ENCODE measurements at places on chromosomes 16 and 17. TPM values are rescaled to one million over a fixed set of nuclear protein-coding genes. Genes with fewer than 3 reads are reported as not detected.

DNA sequence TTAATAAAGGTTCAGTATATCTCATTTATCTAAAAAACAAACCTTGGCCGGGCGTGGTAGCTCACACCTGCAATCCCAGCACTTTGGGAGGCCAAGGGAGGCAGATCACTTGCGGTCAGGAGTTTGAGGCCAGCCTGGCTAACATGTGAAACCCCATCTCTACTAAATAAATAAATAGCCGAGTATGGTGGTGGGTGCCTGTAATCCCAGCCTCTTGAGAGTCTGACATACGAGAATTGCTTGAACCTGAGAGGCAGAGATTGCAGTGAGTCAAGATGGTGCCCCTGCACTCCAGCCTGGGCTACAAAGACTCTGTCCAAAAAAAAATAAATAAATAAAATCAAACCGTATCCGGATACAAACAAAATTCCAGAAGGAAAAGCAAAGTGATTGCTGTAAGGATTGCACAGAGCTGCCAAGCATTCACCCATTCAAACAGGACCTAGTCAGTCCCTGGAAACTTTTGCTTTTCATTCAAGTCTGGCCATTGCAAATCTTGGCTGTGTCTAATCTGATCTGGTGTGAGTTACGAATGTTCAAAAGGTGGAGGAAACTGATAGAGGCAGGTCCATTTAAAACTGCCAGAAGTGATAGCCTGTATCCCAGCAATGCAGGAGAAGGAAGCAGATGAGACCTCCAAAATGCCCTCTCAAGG is 102.5 kb upstream of the CLEC3A start:
- H3K27ac ChIP-seq, result no peak overlapping the region
- no peaks in the 10 kb centered on the region for H3K36me3 ChIP-seq
- H3K4me1 ChIP-seq, result peaks cover 6% of the 10 kb centered on the region
- DNase-seq, result no peak
- H3K27me3 ChIP-seq, result peaks cover 2% of the 10 kb centered on the region

CEP295NL gene
- 3.6 TPM for total RNA-seq

GRCh38 chr17:17682293-17682736 is 1.1 kb downstream of the RAI1 start:
- peak overlapping the region; percentile 79 for H3K27ac ChIP-seq
- H3K27me3 ChIP-seq, result no peaks in the 10 kb centered on the region
- DNase-seq, result peak; percentile 19
- peak overlapping the region; percentile 69 for H3K4me3 ChIP-seq
- no peaks in the 10 kb centered on the region for H3K36me3 ChIP-seq

KRT31 gene
- not detected for total RNA-seq

- H3K27ac ChIP-seq, result no peak overlapping the region
- H3K4me1 ChIP-seq, result no peaks in the 10 kb centered on the region
- H3K4me3 ChIP-seq, result no peak overlapping the region
- DNase-seq, result no peak
Observed at GRCh38 chr17:9902120-9902519, 3.0 kb downstream of the RCVRN start.

DNA sequence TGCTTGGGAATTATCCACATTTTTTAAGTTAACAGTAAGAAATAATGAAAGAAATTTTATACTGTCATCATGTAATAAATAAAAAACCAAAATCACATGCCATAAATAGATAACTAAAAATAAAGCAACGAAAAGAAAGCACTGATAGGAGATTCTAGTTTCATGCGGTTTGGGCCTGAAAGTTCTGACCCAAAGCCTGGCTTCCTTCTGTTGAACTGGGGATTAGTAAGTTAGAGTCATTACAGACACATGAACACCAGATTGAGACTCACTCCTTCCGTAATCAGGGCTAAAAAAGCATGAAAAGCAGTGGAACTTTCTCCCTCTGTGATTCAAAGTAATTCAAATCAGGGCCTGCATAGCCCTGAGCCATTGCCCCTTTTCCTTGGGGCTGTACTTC is 13.2 kb upstream of the SLC6A2 start:
- no peak for DNase-seq
- H3K27ac ChIP-seq, result no peak overlapping the region
- peaks cover 6% of the 10 kb centered on the region for H3K27me3 ChIP-seq

GRCh38 chr17:70124723-70125122 is 44.6 kb upstream of the KCNJ2 start:
- H3K27ac ChIP-seq, result no peak overlapping the region
- DNase-seq, result no peak
- H3K4me3 ChIP-seq, result no peak overlapping the region
- H3K27me3 ChIP-seq, result no peaks in the 10 kb centered on the region
- peaks cover 36% of the 10 kb centered on the region for H3K4me1 ChIP-seq
- H3K36me3 ChIP-seq, result no peaks in the 10 kb centered on the region

SNX20 gene
- total RNA-seq, result not detected

DNA sequence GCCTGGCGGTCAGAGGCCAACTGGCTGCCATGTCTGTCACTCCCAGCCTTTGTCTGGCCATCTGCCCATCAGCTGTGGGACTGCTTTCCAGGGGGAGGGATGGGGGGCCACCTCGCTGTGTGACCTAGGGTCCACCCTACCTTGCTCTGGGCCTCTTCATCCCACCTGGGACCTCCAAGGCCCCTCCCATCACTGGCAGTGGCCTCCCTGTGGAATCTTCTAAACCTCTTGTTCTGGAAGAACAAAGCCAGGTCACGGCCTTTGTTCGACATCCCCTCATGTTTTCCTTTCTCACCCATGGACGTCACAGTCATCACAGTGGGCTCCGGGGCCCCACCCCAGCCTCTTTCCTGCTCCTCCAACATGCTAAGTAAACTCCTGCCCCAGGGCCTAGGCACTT is 24.0 kb downstream of the SPNS2 start:
- H3K27ac ChIP-seq, result peak overlapping the region; percentile 25
- no peak for DNase-seq
- H3K4me3 ChIP-seq, result no peak overlapping the region
- H3K4me1 ChIP-seq, result peaks cover 24% of the 10 kb centered on the region
- no peaks in the 10 kb centered on the region for H3K27me3 ChIP-seq

NOTUM gene
- not detected for total RNA-seq

CHAD gene
- not detected for total RNA-seq

CBFA2T3 gene
- not detected for total RNA-seq

GLYR1 gene
- total RNA-seq, result 107 TPM

DNA sequence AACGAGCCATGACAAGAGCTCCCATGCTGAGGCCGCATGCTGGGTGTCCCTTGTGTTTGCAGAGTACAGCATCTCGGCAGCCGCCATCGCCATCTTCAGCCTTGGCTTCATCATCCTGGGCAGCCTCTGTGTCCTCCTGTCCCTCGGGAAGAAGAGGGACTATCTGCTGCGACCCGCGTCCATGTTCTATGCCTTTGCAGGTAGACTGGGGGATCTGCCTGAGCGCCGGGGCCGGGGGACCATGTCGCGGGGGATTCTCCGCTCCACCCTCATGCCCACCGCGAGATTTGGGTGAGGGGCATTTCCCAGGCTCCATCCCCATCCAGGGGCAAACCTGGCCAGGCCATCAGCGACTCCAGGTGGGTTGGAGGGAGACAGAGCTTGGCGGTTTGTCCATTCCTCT is 10.7 kb downstream of the CACNG1 start:
- H3K4me3 ChIP-seq, result no peak overlapping the region
- no peaks in the 10 kb centered on the region for H3K27me3 ChIP-seq
- no peak for DNase-seq
- H3K4me1 ChIP-seq, result no peaks in the 10 kb centered on the region
- no peaks in the 10 kb centered on the region for H3K36me3 ChIP-seq

DNA sequence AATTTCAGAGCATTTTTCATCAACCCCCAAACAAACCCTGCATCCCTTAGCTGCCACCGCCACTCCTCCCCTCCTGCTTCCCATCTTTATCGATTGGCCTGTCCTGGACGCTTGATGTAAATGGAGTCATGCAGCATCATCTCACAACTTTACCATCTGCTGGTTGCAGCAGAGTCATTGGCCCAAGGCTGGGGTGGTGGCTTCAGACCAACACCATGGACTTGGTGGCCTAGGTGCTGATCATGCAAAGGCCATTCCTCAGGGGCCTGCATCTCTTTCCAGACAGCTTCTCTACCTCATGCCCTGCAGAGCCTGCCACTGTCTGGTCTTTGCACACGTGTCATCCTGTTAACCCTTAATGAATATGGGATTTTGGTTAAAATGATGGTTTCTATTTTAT is 73.4 kb downstream of the MPRIP start:
- no peak overlapping the region for H3K4me3 ChIP-seq
- H3K27ac ChIP-seq, result no peak overlapping the region
- no peak for DNase-seq
- no peaks in the 10 kb centered on the region for H3K27me3 ChIP-seq
- no peaks in the 10 kb centered on the region for H3K4me1 ChIP-seq

Data from endothelial cell of umbilical vein (primary cell).